Esophagus squamous epithelium (tissue), 5 donors: ENCODE measurements at places on chromosomes 11 and 22.

DNA sequence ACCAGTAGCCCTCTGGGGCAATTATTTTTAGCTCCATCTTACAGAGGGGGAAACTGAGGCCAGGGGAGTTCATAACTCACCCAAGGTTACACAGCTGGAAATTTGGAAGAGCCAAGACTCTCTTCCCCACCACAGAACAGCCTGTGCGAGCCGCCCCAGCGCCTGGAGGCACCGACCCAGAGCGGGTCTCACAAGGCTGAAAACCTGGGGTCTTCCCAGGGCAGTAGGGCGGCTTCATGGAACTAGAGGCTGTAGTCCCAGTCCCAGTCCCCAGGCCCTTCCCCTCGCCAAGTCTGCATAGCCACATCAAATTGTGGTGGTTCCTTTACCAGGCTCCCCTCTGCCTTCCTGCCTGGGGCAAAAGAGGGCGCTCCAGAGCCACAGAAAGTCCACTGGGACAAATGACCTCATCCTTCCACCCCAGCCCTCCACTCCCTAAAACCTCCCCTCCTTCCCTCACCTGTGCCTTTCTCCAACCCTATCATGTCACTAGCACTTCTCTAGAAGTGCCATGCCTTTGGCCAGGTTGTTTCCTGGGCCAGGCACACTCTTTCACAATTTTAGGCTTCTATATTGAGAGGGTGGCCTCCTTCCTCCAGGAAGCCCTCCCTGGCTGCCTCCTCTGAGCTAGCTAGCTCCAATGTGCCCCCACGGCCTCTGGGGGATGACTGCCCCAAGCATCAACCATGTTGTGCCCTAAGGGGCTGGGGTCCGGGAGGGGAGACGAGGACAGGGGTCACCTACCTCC, 15.2 kb upstream of the CDC42EP1 start:
- DNase-seq = no peak

GRCh38 chr11:125514336-125515101, 18.5 kb upstream of the FEZ1 start:
- DNase-seq = no peak

- no peak for DNase-seq
These were observed 10.6 kb upstream of the CACNG2 start for GRCh38 chr22:36714110-36714509.

GRCh38 chr11:113278925-113279324, 35.5 kb upstream of the TTC12 start:
- DNase-seq = no peak

- no peak for DNase-seq
These were observed 3.6 kb downstream of the SEPTIN5 start for GRCh38 chr22:19717691-19718455.

DNA sequence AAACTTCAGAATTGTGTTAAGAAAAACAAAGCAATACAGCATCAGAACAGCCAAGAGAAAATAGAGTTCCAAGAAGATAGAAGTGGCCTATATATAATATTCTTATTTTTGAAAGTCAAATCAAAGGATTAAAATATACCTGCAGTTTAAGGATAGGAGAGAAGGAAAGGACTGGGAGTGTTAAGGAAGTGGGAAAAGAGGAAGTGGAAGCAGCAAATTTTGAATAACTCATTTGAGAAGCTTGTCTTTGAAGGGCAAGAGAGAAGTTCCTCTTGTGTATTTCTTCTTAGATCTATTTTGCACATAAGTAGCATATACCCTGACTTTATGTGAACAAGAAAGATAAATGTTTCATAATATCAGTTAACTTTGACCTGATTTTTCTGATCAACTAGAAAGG, 62.6 kb upstream of the SLC17A6 start:
- no peak for DNase-seq

DNA sequence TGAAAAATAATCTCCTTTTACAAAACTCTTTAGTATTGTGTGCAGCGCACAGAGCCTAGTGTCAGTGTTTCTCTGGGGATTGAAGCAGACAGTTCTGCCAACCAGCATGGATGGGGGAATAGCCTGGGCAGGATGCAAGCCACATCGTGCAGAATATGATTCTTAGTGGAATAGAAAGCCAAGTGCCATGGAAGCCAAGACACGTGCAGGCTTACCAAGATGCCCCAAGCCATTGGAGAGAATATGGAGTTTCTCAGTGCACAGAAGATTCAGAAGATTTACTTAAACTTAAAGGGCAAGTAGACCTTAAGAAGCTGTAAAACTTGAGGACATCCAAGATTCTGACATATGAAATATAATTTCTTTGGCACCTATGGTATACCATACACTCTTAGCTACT, 917.6 kb downstream of the NTM start:
- DNase-seq = no peak

GRCh38 chr11:11798586-11799438, 43.0 kb upstream of the USP47 start:
- DNase-seq = no peak

GRCh38 chr11:73962101-73962705, 11.4 kb downstream of the DNAJB13 start:
- no peak for DNase-seq

- no peak for DNase-seq
These were observed 25.0 kb downstream of the MTMR3 start for GRCh38 chr22:29907753-29908515.

DNA sequence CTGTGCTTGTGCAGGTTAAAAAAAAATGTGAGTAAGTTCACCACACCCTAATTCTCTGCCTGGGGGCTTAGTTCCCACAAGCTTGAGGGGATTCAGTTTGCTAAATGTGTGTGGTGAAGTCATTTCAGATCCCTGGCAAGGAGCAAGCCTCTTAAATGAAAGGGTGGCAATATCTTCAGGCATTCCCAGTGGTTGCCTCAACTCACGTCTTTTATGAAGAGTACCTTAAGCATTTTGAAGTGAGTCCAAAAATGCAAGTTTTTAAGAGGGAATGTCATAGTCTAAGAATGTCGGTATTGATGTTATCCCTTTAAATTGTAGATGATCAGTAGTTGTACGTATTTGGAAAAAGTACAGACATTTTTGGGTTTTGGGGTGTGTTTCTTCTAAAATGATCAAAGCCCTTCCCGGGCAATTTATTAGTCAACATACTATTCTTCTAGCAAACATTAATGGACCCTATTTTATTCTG, 4.9 kb downstream of the TCP11L1 start:
- DNase-seq = no peak

DNA sequence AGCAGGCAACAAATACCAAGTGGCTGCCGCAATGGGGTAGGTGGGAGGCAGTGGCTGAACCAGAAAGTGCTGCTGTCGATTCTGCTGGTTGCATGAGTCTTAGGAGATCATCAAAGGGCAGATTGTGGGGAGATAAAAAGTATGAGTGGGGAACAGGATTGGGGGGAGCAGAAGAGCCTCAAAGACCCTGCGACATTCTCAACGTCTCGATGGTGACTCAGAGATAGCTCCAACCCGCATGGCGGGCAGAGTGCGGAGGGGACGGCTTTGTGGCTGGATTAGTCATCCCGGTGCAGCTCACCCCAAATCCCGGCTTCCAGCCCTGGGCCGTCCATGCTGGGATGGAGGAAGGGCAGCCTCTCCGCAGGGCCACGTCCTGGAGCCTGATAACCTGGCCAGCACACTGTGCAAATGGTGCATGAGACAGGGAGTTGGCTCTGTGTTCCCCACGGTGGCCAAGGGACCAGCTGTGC, 11.6 kb upstream of the RTN4R start:
- no peak for DNase-seq

DNA sequence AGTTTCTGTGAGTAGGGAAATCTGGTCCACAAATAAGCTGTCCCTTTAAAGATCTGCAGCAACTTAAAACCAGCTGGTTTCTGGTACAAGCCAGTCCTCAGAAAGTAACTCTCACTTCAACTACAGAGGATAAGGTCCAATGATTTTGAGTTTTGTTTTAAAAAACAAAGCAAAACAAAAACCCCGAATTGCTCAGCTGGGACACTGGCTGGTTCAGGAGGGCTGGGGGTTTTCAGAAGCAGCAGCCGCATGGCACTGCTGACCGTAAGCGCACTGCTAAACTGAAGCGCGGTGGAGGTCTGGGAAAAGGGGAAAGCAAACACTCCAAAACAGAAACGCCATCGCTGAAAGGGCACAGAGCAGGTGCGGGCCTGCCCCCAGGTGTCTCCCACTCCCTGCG, 59.7 kb downstream of the MICAL3 start:
- DNase-seq = no peak

DNA sequence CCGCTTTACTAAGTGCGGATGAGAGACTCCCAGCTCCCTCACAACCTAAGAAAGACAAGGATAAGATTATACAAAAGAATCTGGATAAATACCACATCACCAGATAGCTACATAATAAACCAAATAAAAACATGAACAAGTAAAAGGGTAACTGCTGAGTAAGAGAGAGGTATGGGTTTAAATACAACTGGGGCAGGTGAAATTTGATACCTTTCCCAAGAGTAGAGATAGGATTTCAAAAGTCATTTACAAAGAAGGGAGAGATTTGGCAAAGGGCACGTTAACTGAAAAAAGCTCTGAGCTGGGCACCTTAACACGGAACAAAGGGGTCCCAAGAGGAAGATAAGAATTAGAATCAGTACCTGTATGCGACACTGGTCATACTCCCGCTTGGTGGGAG, 1.7 kb downstream of the UBXN1 start:
- DNase-seq = no peak

- no peak for DNase-seq
These were observed 29.7 kb upstream of the SORL1-AS1 start for GRCh38 chr11:121482231-121483129.

DNA sequence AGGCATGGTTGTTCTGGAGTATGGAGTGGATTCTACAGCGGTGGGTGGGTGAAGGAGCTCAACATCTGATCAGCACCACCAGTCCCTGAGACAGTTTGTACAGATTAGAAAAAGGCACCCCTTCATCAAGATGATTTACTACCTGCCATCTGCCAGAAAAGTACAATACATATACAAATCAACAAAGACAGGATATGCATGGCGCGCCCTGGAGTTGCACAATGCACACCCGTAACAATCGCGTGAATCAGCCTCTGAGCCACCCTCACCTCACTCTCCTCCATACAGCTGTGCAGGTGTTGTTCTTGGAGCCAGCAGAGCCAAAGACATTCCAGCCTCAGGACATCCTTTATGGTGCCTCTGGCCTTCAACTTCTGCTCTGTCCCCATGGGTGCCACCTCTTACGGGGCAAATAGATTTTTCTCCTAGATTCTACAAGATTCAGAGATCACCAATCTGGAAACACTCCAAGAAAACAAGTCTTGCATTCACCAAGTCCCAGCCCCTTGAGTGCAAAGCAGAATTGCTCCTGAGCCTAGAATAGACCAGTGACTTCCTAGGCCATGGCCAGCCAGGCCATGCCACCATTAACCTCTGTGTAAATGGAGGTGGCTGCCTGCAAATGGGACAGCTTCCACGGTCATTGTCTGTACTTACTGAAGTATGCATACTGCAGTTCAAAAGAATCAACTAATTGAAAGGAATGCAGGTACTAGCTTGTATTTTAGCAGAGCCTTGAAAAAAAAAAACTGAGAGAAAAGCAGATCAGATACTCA, 490.9 kb downstream of the SOX6 start:
- no peak for DNase-seq

- no peak for DNase-seq
These were observed 13.3 kb downstream of the RRAS2 start for GRCh38 chr11:14345668-14346067.

- no peak for DNase-seq
These were observed 3.1 kb upstream of the CCDC188 start for GRCh38 chr22:20153945-20154344.

DNA sequence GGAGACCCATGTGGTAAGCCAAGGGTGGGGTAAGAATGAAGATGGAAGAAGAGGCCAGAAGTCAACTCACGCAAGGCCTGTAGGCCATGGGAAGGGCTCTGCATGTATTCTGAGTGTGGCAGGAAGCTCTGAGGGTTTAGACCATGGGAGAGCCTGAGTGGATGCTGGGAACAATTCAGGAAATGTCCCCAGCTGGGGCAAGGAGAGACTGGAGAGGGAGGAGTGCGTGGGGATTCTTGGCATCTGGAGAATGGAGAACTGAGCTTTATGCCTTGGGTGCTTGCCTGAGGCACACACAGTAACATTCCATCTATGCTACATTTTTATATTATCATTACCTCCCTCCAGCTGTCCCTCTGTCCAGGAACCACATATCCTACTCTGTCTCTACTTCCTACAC, 50.4 kb upstream of the CD82 start:
- DNase-seq = no peak

GRCh38 chr22:38602166-38602565, 32.2 kb upstream of the DMC1 start:
- no peak for DNase-seq

GRCh38 chr11:83938148-83938547, 652.0 kb upstream of the CCDC90B start:
- DNase-seq = no peak

DNA sequence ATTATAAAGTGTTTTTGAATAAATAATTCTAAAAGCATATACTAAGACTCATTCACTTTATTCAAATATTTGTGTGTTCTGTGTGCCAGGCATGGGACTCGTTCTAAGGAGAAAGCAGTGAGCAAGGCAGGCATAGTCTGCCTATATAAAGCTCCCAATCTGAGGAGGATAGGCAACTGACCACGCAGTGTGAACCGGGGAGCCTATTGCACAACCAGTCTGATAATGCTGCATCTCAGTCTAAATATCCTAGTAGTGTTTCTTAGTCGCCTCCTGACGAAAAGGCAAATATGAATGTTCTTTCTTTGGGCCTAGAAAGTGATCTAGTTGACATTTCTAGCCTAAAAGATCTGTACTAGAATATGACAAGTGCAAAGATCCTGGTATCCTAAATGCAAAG, 98.3 kb downstream of the C11orf65 start:
- DNase-seq = no peak

GRCh38 chr11:78552881-78553280, 21.8 kb downstream of the NARS2 start:
- DNase-seq = no peak

- DNase-seq = no peak
These were observed 144.5 kb downstream of the CCDC34 start for GRCh38 chr11:27218421-27219038.

DNA sequence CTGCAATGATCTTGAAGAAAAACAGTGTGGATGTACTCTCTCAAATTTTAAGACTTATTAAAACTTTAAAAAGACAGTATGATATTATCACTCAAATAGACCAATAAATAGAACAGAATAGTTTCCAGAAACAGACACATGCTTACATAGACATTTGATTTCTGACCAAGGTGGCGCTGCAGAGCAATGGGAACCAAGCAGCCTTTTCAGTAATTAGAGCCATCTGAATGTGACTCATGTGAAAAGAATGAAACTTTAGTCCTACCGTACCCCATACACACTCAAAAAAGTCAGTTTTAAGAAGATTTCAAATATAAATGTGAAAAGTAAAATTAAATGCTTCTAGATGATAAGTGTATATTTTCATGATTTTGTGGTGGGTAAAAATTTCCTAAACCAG, 74.2 kb upstream of the MS4A8 start:
- DNase-seq = no peak
